ENCODE measurements at places on chromosomes 12 and 14. TPM values are rescaled to one million over a fixed set of nuclear protein-coding genes. Genes with fewer than 3 reads are reported as not detected.

GRCh38 chr12:19263672-19264071 lies 134.1 kb downstream of the PLEKHA5 start:
- no peak for DNase-seq
- no peaks in the 10 kb centered on the region for H3K36me3 ChIP-seq
- no peaks in the 10 kb centered on the region for H3K4me1 ChIP-seq
- no peak overlapping the region for H3K27ac ChIP-seq
- H3K27me3 ChIP-seq, result no peaks in the 10 kb centered on the region

DNA sequence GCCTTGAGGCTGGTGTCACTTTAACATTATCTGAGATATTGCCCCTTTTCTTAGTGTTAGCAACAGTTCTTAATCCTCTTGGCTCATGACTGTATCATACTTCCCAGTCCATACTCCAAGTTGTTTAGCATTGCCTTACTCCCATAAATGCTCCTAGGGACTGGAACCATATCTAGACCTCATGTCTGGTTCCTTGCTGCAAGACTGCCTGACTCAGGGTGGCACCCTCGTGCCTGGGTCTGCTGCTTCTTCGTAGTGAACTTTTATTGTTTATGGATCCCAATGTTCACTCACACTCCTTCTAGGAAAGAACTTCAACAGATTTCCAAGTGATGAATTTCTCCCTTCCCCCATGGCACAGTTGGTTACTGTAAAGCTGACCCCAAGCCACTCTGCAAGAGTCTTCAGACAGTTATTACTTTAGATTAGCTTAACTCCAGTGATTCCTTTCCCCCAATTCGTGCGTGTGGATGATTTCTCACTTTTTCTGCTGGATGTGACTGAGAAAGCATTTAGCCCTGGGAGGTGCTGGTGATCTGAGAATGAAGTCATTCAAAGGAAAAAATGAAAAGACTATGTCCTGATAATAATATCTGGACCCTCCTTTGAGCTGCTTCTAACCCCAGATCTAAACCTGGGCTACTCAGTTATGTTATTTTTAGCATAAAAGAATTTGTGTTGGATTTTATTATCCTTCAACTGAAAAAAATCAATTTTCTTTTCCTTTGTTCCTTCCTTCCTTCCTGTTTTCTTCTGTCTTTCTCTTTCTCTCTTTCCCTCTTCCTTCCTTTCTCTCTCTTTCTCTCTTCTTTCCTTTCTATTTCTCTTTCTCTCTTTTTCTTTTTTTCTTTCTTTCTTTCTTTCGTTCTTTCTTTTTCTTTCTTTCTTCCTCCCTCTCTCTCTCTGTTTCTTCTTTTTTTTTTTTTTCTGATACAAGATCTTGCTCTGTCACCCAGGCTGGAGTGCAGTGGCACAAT lies 47.5 kb upstream of the PPP1R12A start:
- no peak overlapping the region for H3K27ac ChIP-seq
- H3K4me1 ChIP-seq, result peaks cover 9% of the 10 kb centered on the region
- no peaks in the 10 kb centered on the region for H3K36me3 ChIP-seq
- no peak for DNase-seq
- no peaks in the 10 kb centered on the region for H3K27me3 ChIP-seq

Gene NANOG
- total RNA-seq, result 1.1 TPM

DNA sequence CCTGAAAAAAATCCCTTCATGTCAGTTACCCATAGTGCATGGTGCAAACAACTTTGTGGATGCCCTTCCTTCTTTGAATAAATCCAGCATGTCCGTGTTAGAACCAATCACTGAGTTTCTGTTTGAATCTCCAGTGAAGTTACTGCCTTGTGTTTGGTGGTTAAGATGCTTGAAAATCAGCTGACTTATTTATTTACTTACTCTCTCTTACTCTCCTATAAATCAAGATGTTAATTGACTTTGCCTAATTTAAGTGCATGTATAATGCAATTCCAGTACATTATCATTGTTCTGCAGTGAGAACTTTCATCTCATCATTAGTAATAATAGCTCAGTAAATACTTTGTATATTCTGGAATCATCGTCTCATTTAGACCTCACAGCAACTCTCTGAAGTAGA lies 114.2 kb downstream of the ESRRB start:
- no peak overlapping the region for H3K4me3 ChIP-seq
- no peaks in the 10 kb centered on the region for H3K27me3 ChIP-seq
- H3K36me3 ChIP-seq, result no peaks in the 10 kb centered on the region
- no peak overlapping the region for H3K27ac ChIP-seq

DNA sequence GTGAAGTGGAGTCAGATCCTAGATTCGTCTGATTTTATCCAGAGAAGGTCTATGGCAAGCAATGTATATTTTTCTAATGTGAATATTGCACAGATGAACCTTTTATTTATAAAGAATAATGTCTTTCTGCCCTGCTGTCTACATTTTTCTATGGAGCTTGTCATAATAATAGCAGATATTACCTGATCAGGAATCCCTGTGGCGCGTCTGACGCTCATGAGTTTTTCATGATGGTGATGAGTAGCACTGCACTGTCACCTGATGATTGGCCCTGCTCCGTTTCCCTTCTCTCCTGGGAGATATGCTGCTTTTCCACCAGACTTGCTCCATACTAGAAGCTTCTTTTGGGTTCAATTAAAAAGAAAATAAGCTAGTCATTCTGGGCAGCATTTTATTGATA lies 20.5 kb downstream of the CINP start:
- no peaks in the 10 kb centered on the region for H3K36me3 ChIP-seq
- no peak overlapping the region for H3K27ac ChIP-seq
- no peak overlapping the region for H3K4me3 ChIP-seq

GRCh38 chr12:113127791-113128199 lies 7.8 kb downstream of the RASAL1 start:
- DNase-seq, result no peak
- H3K4me3 ChIP-seq, result no peak overlapping the region
- no peak overlapping the region for H3K27ac ChIP-seq
- no peaks in the 10 kb centered on the region for H3K36me3 ChIP-seq
- H3K27me3 ChIP-seq, result no peaks in the 10 kb centered on the region
